ENCODE measurements at places on chromosomes 3 and 15. TPM values are rescaled to one million over a fixed set of nuclear protein-coding genes. Genes with fewer than 3 reads are reported as not detected.

- DNase-seq, result no peak
These were observed 1.6 kb upstream of the CLDN11 start for GRCh38 chr3:170417090-170417489.

DNA sequence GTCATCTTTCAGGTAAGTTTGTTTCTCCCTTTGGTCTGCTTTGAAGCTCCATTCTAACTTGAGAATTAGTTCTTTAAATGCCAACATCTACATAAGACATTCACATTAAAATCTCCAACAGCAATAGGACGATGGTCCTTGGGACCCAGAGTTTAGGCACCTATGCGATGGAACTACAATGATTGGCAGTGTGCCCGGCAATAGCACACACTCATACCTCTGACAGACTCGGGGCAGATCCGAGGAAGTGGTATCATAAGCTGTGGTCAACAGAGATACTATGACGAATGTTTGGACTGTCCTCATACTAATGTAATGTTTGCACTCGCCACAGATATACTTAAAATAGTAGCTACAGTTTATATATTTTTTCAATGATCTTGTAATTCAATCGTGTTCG lies 34.2 kb upstream of the NR2F2 start:
- DNase-seq, result no peak

DNA sequence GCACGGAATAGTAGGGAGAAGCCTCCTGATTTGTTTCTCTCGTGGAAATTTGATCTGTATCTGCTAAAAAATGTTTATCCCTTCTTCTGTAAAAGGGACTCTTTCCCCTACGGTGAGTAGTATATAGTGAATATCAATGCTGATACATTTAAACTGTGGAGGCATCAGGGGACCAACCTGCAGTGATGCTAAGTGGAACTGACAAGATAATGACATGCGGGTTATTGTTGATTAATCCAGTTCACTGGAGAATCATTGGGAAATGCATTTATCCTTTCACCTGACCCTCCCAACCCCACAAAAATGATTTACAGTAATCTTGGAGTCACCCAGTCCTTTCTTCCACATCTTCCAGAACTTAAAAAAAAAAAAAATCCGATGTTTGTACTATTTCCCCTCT lies 264.8 kb downstream of the PTPRG start:
- no peak for DNase-seq

The TIMP4 gene
- 1.3 TPM for polyA plus RNA-seq

- no peak for DNase-seq
These were observed 11.0 kb upstream of the MELTF start for GRCh38 chr3:197040658-197041057.

The MESP2 gene
- 0.37 TPM for polyA plus RNA-seq

The PP2D1 gene
- polyA plus RNA-seq, result 0.32 TPM

DNA sequence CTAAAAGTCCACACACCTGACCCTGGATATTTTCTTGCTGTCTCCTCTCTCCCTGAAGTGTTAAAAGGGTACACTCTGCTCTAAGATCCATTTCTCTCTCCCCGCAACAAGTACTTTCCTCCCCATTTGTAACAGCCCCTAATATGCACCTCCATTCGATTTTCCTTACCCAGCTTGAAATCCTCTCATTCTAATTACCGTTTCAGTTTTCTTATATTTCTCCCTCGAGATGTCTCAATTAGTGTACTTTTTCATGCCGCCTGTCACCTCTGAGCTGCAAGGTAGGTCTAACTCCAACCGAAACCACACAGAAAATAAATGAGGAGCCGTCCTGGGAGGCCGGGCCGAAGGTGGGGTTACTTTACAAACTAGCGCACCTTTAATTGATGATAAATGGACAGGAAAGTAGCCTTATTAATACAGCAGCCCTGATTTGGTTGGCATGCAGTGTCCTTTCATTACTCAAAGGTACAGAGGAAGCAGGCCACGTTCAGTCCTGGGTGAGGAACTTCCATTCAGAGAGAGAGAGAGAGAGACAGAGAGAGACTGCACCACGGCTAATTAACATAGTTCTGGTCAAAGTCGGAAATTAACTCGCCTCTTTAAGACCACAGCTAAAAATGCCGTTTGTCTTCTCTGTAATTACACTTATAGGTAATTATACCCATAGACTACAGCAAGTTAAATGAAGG lies 319.9 kb downstream of the ARRDC4 start:
- no peak for DNase-seq

DNA sequence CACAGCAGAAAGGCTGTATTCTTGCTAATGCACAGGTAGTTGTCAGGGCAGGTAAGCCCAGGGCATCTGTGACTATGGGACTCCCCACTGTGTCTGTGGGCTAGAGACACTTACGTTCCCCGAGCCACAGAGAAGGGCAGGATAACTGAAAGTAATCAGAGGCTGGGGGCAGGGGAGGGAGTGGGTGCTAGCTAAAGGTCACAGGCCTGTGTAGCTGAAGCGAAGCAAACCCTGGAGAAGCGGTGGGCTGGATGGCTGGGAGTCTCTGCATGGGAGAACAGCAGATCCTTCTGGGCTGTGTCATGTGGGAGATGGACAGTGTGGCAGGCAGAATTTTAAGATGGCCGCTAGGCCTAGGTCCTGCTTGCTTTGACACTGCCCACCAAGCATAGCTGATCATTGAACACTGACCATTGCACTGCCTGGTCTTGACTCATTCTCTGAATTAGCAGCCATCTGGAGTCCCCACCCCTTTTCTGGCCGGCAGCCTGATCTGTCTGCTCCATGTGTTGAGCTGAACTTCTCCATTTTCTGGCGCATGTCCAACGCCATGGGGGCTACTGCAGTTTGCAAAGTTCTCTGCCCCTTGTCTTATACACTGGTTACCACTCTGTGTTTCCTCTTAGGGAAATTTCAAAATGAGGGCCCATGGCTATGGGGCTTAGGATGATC lies 110.0 kb downstream of the DGKG start:
- DNase-seq, result no peak

DNA sequence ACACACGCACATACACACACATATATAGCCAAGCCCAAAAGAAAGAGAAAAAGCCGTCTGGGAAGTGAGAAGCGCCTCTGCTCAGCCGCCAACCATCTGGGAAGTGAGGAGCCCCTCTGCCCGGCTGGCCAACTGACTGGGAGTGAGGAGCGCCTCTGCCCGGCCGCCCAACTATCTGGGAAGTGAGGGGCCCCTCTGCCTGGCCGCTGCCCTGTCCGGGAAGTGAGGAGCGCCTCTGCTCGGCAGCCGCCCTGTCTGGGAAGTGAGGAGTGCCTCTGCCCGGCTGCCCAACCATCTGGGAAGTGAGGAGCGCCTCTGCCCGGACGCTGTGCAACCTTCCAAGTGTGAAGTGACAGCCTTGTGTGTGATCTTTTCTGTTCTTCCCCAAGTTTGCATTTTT lies 49.2 kb downstream of the FHIT start:
- no peak for DNase-seq

DNA sequence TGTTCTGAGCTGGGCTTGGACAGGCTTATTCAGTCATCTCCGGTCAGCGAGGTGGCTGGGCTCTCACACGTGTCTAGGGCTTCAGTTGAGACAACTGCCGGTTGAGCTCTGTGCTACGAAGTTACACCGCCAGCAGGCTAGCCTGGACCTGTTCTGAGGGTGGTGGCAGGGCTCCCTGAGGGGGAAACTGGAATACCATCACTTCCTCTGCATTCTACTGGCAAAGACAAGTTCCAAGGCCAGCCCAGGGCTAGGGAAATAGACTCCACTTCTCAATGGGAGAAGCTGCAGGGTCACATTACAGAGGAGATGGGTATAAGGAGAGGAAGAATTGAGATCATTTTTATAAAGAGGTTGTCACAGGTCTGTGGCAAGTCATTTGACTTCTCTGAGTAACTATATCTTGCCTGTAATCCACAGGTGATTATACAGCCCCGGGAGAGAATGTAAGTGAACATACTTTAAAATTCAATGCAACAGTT lies 106.8 kb upstream of the IL12A start:
- no peak for DNase-seq

DNA sequence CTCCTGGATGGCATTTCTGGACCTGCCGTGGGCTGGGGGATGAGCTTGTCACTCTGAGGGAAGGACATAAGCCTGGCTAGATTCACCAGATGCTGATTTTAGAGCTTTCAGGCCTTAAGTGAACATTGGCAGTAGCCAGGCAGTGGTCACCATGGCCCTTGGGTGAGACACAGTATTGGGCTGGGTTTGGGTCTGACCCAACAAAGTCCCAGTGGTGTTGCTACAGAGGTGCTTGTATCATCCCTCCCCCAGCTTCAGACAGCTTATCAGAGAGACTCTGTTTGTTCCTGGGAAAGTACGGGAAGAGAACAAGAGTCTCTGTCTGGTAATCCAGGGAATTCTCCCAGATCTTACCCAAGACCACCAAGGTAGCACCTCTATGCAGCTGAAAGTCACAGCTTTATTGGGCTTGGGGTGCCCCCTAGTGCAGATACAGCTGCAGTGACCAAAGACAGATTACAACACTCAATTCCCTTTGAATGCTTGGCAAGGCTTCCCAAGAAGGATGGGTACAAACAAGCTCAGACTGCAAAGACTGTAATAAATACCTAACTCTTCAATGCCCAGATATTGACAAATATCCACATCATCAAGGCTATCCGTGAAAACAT lies 9.8 kb upstream of the RUVBL1 start:
- no peak for DNase-seq

- DNase-seq, result no peak
These were observed 219.3 kb downstream of the CBLB start for GRCh38 chr3:105649480-105649879.

DNA sequence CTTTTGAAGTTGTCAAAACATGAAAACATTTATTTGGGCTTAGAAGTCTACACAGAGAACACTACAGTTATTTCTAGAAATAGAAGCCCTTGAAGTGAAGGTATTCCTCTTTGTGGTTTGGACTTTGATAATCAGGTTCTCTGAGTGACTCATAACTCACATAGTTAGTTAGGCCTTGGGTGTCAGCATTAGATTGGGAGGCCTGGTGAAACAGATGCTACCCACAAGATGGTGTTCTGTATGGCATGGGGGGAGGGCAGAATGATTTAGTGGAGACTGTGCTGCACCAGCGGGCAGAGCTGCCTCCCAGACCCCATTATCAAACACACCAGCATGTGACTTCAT lies 108.9 kb upstream of the ETV5 start:
- no peak for DNase-seq

The ZBTB47 gene
- polyA plus RNA-seq, result 34.0 TPM

GRCh38 chr15:98121536-98121935 lies 161.0 kb downstream of the ARRDC4 start:
- no peak for DNase-seq

The ISL2 gene
- polyA plus RNA-seq, result not detected

The ST8SIA2 gene
- 4.9 TPM for polyA plus RNA-seq

The PLCH1 gene
- polyA plus RNA-seq, result 11.0 TPM

The SLC28A1 gene
- polyA plus RNA-seq, result 0.75 TPM

The TF gene
- polyA plus RNA-seq, result 3.8 TPM

The CNTN3 gene
- 21.4 TPM for polyA plus RNA-seq

GRCh38 chr3:82461049-82461889 lies 699.8 kb upstream of the GBE1 start:
- DNase-seq, result no peak

The KBTBD13 gene
- 0.05 TPM for polyA plus RNA-seq

The HRG gene
- polyA plus RNA-seq, result 0.89 TPM

DNA sequence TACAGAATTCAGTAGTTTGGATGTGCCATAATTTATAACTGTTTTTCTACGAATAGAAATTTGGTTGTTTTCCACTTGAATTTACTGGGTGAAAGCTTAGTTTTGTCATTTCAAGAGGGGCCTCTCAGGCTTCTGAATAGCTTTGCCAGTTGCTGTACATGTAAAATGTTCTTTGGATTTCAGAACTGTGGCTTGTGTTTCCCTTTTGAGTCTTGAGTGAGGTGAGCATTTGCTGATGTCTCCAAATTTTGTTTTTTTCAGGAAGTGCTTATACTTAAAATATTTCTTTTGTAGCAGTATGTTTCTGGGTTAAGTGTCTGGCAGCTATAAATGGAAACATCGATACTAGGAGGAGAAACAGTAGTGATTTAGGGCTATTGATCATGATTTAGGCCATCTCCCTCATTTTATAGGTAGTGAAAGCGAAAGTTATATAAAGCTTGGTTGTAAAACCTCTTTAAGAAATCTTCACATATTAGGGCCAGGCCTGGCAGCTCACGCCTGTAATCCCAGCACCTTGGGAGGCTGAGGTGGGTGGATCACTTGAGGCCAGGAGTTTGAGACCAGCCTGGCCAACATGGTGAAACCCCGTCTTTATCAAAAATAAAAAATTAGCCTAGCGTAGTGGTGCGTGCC lies 9.2 kb upstream of the TRAK1 start:
- DNase-seq, result no peak

DNA sequence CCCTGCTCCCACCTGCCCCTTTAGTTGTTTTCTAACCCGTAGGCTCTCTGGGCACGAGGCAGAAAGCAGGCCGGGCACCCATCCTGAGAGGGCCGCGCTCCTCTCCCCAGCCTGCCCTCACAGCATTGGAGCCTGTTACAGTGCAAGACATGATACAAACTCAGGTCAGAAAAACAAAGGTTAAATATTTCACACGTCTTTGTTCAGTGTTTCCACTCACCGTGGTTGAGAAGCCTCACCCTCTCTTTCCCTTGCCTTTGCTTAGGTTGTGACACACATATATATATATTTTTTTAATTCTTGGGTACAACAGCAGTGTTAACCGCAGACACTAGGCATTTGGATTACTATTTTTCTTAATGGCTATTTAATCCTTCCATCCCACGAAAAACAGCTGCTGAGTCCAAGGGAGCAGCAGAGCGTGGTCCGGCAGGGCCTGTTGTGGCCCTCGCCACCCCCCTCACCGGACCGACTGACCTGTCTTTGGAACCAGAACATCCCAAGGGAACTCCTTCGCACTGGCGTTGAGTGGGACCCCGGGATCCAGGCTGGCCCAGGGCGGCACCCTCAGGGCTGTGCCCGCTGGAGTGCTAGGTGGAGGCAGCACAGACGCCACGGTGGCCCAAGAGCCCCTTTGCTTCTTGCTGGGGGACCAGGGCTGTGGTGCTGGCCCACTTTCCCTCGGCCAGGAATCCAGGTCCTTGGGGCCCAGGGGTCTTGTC lies 48.5 kb downstream of the PGPEP1L start:
- no peak for DNase-seq

The CHRNA3 gene
- 1.5 TPM for polyA plus RNA-seq

The SEC11A gene
- polyA plus RNA-seq, result 249 TPM

The SIDT1 gene
- polyA plus RNA-seq, result 2.4 TPM

GRCh38 chr3:174397848-174398247 lies 461.3 kb upstream of the NAALADL2 start:
- DNase-seq, result no peak

The UBXN7 gene
- 35.1 TPM for polyA plus RNA-seq

DNA sequence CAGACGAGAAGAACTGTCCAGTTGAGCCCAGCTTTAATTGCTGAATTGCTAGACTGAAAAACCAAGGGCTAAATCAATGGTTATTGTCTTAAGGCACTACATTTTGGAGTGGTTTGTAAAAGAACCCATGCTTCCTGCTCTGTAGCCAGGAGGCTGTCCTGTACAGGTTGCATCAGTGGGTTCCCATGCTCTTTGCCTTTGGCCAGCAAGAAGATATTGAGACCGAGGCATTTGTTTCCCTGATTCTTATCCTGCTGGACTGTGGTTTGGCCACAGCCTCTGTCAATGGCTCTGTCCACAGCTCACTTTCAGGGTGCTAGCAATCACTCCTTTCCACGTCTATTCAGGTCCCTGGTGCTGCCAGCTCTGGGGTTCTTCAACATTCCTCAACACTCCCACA lies 89.6 kb downstream of the FAM43A start:
- no peak for DNase-seq

GRCh38 chr15:74844319-74845207 lies 1.6 kb upstream of the ULK3 start:
- DNase-seq, result no peak
